ENCODE measurements at places on chromosomes 1 and 21. TPM values are rescaled to one million over a fixed set of nuclear protein-coding genes. Genes with fewer than 3 reads are reported as not detected.

LCE3E gene
- total RNA-seq, result not detected

TMCO4 gene
- 12.7 TPM for total RNA-seq

TMEM240 gene
- total RNA-seq, result 1.5 TPM

CHRNB2 gene
- under 0.01 TPM for total RNA-seq

CCDC27 gene
- not detected for total RNA-seq

PRCC gene
- 6.8 TPM for total RNA-seq

UTS2 gene
- total RNA-seq, result 0.56 TPM

KPRP gene
- not detected for total RNA-seq

NPHS2 gene
- not detected for total RNA-seq

AMIGO1 gene
- 0.58 TPM for total RNA-seq

GJB4 gene
- under 0.01 TPM for total RNA-seq

DRAXIN gene
- total RNA-seq, result 0.56 TPM

AURKAIP1 gene
- 82.6 TPM for total RNA-seq

DPT gene
- total RNA-seq, result not detected

PTGS2 gene
- total RNA-seq, result 38.2 TPM

PANK4 gene
- 26.6 TPM for total RNA-seq

DCAF8 gene
- total RNA-seq, result 66.3 TPM

ELAVL4 gene
- total RNA-seq, result not detected

LY9 gene
- total RNA-seq, result not detected

RNU1-2 gene
- under 0.01 TPM for total RNA-seq

PLXNA2 gene
- total RNA-seq, result 3.4 TPM

TAL1 gene
- total RNA-seq, result 0.19 TPM

LCE1A gene
- total RNA-seq, result not detected

IGSF9 gene
- total RNA-seq, result not detected

C1orf141 gene
- total RNA-seq, result not detected

SERTAD4 gene
- 12.1 TPM for total RNA-seq

IPP gene
- total RNA-seq, result 15.3 TPM

VSIG8 gene
- not detected for total RNA-seq

KRTCAP2 gene
- 138 TPM for total RNA-seq

PADI4 gene
- total RNA-seq, result not detected

SPRR2G gene
- total RNA-seq, result not detected
